ENCODE measurements at places on chromosomes 13 and 19. TPM values are rescaled to one million over a fixed set of nuclear protein-coding genes. Genes with fewer than 3 reads are reported as not detected.

Gene SERP2
- total RNA-seq: 3.2 TPM

Gene RPL13A
- 1,980 TPM for total RNA-seq

Gene FPR3
- total RNA-seq: 2.3 TPM

Gene FPR1
- total RNA-seq: 2.7 TPM

Gene CHAMP1
- 19.6 TPM for total RNA-seq

Gene CALR3
- not detected for total RNA-seq

Gene ZNF586
- 39.6 TPM for total RNA-seq

Gene CPB2
- not detected for total RNA-seq

Gene CYP2F1
- not detected for total RNA-seq

Gene ZNF578
- total RNA-seq: not detected

Gene CEACAM16
- not detected for total RNA-seq

Gene POU2F2
- total RNA-seq: 2.8 TPM

Gene WDR87
- not detected for total RNA-seq

Gene PSG11
- total RNA-seq: not detected

Gene FCHO1
- 2.3 TPM for total RNA-seq

- DNase-seq: no peak
Observed at GRCh38 chr13:109381546-109382180, 404.7 kb downstream of the IRS2 start.

GRCh38 chr19:51018745-51019543 lies 565 bp downstream of the KLK10 start:
- DNase-seq: no peak

GRCh38 chr19:29076161-29076560 lies 136.8 kb downstream of the UQCRFS1 start:
- DNase-seq: no peak

GRCh38 chr19:8569066-8569771 lies 8.0 kb downstream of the MYO1F start:
- no peak for DNase-seq

- DNase-seq: peak; percentile 64
Observed at GRCh38 chr19:49591731-49592485, 926 bp downstream of the PRR12 start.

DNA sequence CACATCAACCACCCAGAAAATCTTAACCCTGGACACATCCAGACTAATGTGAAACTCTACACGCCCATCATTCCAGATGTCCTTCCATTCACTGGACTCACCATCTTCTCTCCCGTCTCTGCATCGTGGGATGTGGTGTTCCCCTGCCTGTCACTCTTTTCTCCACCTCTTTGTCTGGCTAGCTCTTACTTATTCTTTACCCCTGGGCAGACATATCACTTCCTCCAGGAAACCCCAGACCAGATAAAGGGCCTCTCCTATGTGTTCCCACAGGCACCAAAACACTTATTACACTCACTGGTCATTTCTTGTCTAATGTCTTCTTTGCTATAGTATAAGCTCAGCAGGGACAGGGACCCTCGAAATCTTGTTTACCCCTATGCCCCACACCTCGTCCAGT lies 109.3 kb upstream of the IPO5 start:
- DNase-seq: no peak

- no peak for DNase-seq
Observed at GRCh38 chr13:26017932-26018665, 33.7 kb downstream of the SHISA2 start.

DNA sequence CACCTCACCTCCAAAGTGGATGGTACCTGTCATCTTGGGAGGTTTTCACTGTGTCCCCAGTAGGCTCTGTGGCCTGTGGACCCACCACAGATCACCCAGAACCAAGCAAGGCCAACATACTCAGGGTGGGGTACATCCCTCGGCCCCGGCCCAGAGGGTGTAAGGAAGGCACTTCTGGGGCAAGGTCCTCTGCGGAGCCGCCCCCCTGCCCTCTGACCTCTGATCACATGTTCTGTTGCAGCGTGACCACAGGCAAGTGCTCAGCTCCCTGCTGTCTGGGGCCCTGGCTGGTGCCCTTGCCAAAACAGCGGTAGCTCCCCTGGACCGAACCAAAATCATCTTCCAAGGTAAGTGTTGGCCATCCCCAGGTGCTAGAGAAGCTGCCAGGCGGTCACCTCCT lies 36.7 kb downstream of the TMEM161A start:
- DNase-seq: no peak

GRCh38 chr13:76741624-76742023 lies 144.6 kb downstream of the KCTD12 start:
- DNase-seq: no peak

DNA sequence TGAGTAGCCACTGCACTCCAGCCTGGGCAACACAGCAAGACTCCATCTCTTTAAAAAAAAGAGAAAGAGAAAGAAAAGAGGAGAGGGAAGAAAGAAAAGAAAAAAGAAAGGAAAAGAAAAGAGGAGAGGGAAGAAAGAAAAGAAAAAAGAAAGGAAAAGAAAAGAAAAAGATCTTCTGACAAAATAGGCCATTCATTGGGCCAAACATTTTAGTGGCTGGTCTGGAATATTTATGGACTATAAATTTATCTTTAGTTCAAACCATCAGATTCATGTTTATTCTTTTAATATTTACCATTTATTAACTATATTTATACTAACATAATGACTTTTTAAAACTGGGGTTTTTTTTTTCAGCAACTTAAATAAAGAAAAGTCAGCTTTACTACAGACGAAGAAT lies 85.6 kb upstream of the KLF5 start:
- DNase-seq: no peak

DNA sequence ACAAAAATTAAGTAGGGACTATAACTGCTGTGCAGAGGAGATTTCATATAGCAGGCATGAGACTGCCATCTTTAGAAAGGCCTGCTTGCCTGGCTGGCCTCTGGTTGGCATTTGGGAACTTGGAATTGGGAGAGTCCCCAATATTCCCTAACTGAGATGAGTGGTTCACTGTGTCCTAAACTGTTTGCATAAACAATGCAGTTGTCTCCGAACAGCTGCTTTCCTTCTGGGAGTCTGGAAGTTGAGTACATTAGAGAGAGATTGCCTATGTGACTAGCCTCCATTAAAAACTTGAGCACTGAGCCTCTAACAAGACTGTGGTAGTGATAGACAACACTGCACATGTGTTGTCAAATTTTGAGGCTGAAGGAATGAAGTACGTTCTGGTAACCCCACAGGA lies 47.4 kb downstream of the STOML3 start:
- no peak for DNase-seq

DNA sequence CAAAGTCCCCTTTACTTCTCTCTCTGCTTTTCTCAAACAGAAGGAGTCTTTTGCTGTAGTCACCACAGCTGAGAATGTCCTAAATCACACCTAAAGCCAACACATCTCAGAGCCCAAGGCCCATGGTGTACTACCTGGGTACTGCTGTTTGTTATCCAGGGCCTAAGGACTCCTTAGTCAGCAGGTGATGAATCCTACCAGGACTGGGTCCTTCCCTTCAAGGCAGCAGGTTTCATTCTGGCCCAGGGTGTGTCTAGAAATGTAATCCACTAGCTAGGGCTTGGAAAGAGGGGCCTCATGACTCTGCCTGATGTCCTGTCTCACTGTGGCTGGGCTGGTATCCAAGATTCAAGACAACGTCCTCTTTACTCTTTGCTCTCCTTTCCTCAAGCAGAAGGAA lies 36.2 kb upstream of the ENOX1 start:
- DNase-seq: no peak

DNA sequence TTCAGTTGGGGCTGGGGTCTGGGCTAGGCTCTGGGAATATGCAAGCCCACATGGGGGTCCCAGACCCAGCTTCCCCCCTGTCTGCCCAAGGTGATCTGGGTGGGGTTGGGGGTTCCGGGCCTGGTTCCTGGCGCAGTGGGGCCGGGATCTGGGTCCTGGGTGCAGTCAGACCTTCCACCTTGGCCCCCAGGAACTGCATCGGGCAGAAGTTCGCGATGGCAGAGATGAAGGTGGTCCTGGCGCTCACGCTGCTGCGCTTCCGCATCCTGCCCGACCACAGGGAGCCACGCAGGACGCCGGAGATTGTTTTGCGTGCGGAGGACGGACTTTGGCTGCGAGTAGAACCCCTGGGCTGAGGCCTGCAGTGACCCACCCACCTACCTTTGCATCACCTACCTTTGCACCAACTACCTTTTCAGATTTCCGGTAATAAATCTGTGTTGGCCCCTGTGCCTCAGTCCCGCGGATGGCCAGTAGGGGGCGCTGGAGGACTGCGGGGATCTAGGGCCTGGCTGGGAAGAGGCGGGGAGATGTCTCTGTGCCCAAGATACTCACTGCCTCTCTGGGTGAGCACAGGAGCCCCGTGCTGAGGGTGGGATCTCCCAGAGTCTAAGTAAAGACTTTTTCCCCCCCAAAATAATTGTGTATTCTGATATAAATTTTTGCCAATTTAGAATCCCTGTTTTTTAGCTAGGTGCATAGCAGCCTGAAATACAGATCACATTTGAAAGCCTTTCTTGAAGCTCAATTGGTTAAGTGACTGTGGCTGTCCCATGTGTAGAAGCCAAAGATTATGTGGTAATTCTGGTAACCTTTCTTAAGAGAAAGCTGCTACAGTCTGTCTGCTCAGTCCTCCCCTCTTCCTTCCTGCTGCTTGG lies 11.5 kb upstream of the CYP4F3 start:
- peak; percentile 82 for DNase-seq

DNA sequence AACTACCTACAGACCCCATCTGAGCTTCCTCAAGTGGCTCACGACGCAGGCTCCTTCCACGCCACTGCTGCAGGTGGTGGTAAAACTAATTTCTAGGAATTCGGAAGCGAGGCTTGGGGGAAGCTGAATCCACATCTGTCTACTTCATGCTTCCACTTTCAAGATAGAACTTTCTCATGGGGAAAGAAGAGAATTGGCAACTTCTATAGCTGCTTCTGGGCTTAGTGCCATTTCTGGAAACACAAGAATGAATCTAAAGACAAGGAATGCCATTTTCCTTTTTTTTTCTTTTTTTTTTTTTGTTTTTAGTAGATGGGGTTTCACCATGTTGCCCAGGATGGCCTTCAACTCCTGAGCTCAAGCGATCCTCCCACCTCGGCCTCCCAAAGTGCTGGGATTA lies 2.8 kb upstream of the NLRP12 start:
- DNase-seq: no peak

GRCh38 chr13:71869274-71869673 lies 2.3 kb upstream of the DACH1 start:
- DNase-seq: no peak

DNA sequence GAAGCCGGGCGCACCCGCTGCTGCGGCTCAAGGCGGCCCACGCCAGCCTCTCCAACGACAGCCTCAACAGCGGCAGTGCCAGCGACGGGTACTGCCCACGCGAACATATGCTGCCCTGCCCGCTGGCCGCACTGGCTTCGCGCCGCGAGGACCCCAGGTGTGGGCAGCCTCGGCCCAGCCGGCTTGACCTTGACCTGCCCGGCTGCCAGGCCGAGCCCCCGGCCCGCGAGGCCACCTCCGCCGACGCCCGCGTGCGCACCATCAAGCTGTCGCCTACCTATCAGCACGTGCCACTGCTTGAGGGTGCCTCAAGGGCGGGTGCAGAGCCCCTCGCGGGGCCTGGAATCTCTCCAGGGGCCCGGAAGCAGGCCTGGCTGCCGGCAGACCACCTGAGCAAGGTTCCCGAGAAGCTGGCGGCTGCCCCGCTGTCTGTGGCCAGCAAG lies 13.0 kb downstream of the C19orf25 start:
- no peak for DNase-seq

DNA sequence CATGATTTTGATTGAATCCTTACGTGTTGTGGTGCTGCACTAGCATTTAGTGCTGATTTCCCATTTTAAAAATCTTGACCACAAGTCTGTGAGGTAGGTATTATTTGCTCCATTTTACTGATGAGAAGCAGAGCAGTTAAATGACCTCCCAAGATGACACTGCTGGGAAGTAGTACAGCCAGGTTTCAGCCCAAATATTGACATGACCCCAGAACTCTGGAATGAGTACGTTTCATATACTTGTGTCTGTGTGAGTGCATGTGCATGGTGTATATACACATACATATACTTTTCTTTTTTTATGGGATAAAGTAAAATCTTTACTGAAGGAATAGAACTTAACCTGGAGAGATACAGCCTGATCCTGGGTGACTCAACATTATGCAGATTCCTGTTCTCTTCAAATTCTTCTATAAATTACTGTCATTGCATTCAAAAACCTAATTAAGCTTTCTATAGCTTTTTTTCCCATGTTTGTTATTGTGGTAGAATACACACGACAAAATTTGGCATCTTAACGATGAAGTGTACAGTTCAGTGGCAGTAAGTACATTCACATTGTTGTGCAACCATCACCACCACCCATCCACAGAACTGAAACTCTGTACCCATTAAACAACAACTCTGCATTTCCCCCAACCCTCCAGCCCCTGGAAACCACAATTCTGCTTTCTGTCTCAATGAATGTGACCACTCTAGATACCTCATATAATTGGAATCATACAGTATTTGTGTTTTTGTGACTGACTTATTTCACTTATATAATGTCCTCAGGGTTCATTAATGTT lies 311.9 kb downstream of the MTUS2 start:
- no peak for DNase-seq

- no peak for DNase-seq
Observed at GRCh38 chr13:61045251-61045650, 370.4 kb downstream of the PCDH20 start.

- DNase-seq: no peak
Observed at GRCh38 chr19:38020311-38020710, 113.3 kb downstream of the SIPA1L3 start.

GRCh38 chr19:11421371-11422098 lies 2.4 kb upstream of the RGL3 start:
- no peak for DNase-seq

DNA sequence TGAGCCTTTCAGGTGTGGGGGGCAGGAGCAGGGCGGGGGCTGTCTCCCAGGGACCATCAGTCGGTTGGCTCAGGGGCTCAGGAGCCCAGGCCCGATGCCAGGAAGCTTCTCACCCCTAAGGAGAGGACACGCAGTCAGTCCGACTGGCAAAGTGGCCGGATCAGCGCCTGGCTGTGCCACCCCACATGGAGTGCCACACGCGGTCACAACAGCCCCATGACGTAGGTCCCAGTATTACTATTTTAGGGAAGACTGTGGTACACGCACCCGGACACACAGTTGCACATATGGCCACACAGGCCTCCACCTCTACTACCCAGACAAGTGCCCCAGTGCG lies 29.3 kb upstream of the GRTP1 start:
- peak; percentile 29 for DNase-seq

DNA sequence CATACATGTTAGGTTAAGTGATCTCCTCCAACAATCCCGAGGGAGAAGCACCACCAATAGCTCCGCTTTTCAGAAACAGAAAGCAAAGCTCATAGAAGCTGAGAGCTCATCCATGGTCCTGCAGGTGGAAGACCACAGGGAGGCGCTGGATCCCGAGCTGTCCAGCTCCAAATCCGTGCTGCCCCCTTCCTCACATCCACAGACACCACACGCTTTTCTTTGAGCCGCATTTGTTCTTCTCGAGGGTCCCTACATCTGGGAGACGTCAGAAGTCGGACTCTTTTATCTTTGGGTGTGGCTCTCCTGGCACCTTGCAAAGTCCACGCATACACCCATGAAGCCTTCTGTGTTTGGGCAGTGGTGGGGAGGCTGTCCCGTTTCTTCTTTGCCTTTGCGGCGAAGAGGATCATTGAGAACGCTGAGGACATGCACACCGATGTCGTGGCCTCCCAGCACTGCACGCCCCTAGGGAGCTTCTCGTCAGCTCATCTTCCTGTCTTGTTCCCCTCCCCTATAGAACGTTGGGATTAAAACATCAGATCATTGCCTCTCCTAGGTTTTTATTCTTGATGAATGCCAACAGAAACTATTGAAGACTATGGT lies 184.8 kb downstream of the TEX29 start:
- no peak for DNase-seq

- no peak for DNase-seq
Observed at GRCh38 chr13:95003019-95003813, 290.9 kb upstream of the SOX21 start.
